ENCODE measurements at places on chromosomes 11 and 22.
A peak's percentile ranks its signal among the peaks of the same experiment; 100 is the strongest.

GRCh38 chr11:133560472-133560855 lies 28.2 kb upstream of the OPCML start:
- DNase-seq, result no peak

- DNase-seq, result peak; percentile 93
These were observed 23.4 kb downstream of the KRTAP5-5 start for GRCh38 chr11:1652771-1653540.

DNA sequence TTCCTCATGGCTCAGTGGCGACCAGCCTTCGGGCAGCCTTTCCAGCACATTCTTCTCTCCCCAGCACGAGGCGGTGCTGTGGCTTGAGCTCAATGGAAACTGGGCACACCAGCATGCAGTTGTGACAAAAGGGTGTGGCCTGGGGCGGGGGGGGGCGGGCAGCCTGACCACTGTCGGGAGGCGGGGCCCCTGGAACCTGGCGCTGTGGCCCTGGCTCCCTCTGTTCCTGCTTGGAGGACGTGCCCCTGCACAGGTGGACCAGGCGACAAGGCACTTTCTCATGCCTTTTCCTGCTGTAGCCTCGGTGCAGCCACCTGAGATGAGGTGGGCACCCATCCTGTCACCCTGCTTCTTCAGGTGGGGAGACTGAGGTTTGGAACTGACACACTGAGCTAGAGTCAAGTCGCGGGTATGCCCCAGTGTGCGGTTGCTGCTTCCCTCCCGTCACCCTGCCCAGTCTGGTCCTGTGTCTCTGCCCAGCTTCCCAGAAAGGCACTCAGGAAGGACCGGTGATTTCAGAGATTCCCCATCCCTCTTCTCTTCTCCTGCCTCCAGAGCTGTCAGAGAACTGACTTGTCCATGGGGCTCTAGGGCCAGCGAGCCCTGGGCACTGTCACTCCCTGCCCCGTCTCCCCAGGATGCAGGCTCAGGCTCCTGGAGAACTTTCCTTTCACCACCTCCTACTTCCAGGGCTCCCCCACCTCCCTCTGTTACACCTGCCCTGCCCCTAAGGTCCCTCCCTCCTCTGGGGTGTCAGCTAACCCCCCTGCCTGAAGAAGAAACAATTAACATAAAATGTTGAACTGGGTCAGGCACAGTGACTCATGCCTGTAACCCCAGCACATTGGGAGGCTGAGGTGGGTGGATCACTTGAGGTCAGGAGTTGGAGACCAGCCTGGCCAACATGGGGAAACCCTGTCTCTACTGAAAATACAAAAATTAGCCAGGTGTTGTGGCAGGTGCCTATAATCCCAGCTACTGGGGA lies 9.9 kb downstream of the B3GAT1 start:
- DNase-seq, result no peak

GRCh38 chr11:85276332-85276731 lies 350.8 kb downstream of the DLG2 start:
- DNase-seq, result no peak

GRCh38 chr11:70494559-70495350 lies 96.4 kb downstream of the CTTN start:
- no peak for DNase-seq

GRCh38 chr11:106086850-106087249 lies 9.4 kb downstream of the AASDHPPT start:
- no peak for DNase-seq

- DNase-seq, result no peak
These were observed 15.5 kb downstream of the KIAA0930 start for GRCh38 chr22:45224988-45225731.

DNA sequence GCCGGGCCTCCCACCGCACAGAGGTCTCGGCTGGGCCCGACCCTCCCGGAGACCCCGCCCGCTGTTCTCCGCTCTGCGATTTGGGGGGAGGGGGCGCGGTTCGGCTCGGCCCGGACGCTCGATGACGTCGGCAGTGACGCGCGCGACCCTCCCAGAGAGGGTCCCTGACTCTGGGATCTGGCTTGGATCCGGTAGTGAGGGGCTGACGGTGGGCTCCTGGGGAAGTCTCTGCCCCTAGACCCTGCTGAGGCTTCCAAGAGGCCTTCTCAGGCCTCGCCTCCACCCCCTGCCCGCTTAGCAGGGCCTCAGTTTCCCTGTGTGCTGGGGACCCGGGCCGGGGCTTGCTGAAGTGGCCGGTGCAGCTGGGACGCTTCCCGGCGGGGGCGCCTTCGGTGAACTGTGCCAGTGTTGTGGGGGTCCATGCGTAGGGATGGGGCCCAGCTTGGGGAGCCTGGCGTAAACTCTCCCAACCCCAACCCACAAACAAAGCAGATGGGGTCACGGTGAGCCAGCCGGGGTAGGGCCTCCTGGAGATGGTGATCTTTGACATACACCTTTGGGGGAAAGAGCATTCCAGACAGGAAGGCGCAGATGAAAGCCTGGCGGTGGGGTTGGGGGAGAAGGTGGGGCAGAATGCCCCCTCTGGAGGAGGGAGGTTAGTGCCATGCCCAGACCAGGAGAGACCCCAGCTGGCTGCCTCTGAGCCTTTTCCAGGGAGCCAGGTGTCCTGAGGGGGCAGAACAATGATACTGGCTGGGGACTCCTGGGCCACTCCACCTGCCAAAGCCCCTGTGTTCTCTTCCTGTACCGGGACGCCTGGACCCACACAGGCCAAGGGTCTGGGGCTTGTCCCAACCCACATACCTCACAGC lies 1.0 kb downstream of the B4GALNT4 start:
- peak; percentile 76 for DNase-seq

DNA sequence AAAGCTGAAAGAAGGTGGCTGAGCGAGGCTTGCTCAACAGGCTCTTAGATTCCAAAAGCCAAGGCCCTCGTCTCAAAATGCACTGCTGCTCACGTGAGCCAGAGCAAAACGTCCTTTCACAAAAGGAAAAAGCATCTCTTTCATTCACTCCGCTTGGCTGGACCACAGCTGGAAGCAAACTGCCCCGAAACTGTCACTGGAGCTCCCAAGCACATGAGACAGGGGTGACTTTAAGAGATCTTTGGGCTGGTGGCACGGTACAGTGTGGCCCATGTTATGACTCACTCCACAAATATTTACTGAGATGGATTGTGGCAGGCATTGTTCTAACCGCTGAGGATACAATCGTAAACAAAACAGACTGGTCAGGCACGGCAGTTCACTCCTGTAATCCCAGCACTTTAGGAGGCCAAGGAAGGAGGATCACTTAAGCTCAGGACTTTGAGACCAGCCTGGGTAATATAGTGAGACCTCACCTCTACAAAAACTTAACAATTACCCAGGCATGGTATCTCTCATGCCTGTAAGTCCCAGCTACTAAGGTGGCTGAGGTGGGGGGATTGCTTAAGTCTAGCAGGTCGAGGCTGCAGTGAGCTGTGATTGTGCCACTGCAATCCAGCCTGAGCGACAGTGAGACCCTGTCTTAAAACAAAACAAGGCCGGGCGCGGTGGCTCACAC lies 3.6 kb downstream of the PLA2G6 start:
- DNase-seq, result no peak

DNA sequence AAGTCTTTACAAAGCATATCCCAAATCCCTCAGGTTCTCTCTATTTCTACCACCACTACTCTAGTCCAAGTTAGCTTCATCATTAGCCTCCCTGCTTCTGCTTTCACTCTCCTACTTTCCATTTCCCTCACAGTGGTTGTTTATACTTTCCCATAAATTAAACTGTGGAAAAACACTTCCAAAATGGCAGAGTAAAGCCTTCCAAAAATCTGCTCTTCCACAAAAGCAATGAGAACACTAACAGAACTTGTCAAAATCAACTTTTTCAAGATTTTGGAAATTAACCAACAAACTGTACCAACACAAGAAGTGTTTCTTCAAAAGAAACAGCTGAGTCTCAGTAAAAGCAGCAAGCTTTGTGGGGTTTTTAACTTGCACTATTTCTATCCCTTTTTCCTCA lies 71.8 kb downstream of the TTC28 start:
- no peak for DNase-seq

GRCh38 chr11:123504401-123504800 lies 74.3 kb downstream of the GRAMD1B start:
- DNase-seq, result no peak

DNA sequence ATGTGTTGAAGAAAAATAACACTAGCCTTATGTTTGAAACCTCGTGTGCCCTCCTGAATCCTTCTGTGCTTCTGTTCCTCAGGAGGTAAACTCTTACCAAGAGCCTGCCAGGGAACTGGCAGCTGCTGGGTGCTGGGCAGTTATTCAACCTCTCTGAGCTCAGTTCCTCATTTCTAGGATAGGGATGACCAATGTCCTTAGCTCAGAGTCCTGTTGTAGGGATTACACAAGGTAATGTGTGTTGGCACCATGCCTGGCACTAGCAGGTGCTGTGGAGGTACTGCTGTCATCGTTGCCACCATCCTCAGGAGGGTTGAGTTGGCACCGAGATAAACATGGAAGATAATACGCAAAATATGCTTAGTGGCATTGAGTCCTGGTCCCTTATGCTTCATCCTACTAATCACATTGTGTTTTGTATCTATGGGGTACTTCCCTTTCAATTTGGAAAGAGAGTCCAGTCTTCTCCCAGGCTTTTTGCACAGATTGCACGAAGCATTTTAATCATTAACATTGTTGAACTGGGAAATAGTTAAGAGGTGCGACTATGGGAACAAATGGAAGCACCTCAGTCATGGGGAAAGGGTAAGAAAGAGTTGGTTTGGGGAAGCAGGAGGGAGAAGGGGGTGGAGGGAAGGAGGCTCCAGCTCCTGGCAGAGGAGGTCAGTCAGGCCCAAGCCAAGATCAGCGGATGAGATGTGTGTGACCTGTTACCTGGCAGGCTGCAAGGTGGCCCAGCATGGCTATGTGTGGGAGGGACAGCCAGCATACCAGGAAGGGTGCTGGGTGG lies 56.7 kb downstream of the CABIN1 start:
- DNase-seq, result no peak

DNA sequence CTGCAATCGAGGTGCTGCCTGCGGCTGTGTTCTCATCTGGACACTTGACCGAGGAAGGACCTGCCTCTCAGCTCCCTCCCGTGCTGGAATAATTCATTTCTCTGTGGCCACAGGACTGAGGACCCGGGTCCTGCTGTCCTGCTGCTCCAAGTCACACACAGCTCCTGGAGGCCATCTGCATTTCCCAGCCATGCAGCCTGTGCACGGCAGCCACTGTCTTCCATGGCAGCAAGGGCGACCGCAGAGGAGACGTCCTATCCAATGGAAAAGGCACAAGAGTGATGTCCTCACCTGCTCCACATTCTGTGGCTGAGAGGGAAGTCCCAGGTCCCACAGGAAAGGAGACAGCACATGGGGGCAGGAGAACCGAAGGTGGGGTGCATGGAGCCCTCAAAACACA lies 495.8 kb downstream of the BRD1 start:
- no peak for DNase-seq

DNA sequence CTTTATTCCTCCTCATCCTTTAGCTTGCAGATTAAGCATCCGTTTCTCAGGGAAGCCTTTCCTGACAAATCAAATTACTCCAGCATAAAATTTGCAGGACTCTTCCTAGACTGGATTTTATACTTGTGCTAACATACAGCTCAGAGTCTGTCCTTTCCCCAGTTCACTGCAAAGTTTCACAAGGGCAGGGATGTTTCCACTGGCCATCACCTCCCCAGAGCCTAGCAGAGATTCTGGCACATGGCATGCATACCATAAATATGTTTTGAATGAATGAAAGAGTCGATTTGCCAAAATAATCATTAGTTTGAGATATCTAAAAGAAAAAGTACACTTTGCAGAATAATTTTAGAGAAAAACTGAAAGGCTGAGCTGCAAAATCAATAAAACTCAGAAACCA lies 10.6 kb downstream of the MSANTD4 start:
- DNase-seq, result no peak

- no peak for DNase-seq
These were observed 220.0 kb downstream of the C11orf91 start for GRCh38 chr11:33480626-33481025.

DNA sequence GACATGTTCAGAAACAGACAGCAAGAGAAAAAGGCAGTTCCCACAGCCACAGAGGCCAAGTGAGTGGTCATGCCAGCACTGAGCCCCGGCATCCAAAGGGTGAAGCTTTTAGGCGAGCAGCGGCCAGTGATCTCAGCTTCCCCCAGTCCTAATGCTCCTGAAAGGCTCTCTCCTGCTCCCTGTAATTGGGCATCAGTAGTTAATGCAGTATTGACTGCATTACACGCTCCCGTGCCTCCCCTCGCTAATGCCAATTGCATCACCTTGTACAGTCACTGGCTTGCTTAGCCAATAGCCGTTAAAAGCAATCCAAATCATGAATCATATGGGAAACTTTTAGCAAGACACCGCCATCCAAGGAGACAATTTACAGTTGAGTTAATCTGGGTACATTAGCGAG lies 4.9 kb downstream of the LMO1 start:
- DNase-seq, result no peak

- no peak for DNase-seq
These were observed 788 bp downstream of the CD82 start for GRCh38 chr11:44565953-44566949.

GRCh38 chr11:33151399-33151798 lies 9.9 kb downstream of the CSTF3 start:
- no peak for DNase-seq

GRCh38 chr11:86815726-86816125 lies 15.4 kb downstream of the PRSS23 start:
- DNase-seq, result no peak

DNA sequence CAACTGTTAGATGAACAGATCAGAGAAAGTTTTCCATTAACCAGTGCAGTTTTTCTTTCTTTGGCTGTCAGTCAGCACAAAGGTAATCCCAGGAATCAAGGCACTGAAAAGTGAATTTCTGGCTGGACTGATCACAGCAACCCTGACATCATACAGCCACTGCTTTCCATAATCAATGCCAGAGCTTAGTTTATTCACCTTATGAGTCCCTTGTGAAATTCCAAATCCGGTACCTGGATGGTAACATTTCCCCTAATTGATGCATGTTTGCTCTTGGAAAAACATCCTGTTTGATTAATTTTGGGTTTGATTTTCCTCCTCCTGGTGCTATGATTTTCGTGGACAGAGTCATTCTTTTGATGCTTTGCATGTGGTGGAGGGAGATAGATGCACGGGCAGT lies 319.8 kb downstream of the INSC start:
- no peak for DNase-seq

GRCh38 chr11:66701432-66702240 lies 23.9 kb upstream of the RBM4B start:
- DNase-seq, result no peak

DNA sequence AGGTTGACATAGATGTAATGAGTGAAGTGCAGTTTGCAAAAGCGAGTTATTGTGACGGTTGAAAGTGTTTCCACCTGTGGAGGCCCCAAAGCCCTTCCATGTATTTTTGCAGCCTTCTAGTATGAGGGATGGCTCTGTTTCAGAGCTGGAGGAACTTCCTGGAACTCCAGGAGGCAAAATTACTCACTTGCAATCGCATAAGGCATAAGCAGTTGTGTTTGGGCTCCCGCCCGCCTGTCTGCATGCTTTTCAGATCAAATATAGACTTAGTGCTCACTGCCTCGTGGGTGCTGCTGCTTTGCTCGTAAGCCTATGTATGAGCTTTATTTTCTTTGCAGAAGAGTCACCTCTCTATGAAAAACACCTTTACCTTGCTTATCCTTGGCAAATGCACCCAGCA lies 146.8 kb upstream of the LARGE1 start:
- DNase-seq, result no peak

- DNase-seq, result no peak
These were observed 38.1 kb downstream of the GRAMD4 start for GRCh38 chr22:46657996-46658947.

All from nephron progenitor cell (in vitro differentiated cells).